GM03348 (cell line): ENCODE measurements at places on chromosomes 6 and 20.

DNA sequence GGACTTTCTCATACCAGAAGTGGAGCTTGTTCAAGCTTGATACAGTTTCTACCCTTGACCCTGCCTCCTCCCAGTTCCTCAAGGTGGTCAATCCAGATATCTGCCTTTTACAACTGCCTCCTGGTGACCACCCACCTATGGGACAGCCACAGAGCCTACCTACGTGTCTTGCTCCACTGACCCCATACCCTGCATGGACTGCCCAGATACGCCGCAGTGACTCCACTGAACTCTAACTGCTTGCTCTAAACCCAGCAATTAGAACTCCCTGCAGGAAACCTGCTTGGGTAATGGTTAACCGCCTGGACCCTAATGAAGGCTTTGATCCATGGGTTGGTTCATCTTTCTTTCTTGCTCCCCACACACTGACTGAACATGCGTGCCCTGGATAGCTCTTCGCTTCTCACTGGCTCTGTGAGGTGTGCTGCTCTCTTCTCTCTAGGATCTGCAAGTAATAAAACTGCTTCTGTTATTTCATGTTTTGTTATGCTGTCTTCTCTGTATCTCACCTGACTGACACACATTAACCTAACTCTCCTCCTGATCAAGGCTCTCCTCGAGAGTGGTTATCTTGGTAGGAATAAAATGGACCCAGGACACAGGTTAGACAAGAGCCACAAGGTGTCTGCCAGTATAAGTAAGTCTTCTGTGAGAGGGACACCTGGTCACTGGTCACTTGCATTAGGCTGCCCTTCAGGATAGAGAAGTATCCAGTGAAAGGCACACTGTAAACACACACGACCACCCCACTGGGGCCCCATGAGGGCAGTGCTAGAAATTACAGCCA lies 79.2 kb downstream of the CHD6 start:
- DNase-seq, result no peak

DNA sequence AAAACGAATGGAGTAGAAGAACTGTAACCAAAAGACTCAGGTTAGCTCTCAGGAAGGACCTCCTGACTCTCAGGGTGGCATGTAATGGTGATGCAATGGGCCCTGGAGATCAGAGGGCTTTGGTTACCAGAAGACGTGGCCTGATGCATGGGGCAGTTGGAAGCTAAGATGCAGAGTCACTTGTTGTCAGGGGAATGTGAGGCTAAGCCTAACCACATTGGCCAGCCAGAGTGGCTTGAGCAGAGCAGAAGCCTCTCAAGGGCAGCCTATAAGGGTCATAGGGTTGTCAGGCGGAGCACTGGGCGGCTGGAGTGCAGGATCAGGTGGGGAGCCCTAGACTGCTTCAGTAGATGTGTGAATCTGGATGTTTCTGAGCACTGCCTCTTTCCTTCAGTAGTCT lies 5.9 kb downstream of the CNBD2 start:
- DNase-seq, result no peak

DNA sequence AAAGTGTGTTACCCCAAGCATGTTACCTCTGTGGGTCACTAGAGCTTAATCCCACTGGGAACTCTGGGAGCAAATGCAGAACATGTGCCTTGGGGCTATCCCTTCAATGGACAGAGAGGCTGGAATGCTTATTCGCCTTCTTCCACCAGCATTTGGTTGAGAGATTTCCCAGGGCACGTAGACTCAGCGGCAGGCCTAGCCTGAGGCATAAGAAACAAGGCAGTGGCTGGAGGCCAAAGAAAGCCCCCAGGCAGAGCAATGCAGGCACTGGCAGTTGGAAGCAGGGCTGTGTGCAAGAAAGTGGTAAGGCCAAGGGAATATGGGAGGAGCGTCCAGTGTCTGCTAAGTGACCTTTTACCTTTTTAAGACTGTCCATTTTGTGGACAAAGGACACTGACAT lies 114.0 kb upstream of the FLRT3 start:
- DNase-seq, result no peak

DNA sequence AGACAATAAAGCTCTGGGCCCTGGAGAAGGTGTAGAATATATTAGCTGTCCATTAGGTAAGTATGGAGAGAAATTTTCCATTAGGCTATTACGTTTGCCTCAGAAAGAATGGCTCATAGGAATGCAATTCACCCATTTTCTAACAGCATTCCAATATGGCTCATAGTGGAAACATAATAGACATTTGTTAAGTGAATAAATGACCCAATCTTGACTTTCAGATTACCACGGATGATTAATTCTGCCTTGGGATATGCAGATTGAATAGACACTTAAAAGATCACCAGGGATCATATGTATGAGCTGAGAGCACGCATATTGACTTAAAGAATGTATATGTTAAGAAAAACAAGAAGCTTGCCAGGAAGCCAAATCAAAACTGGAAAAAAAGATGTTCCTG lies 209.1 kb upstream of the CDYL start:
- DNase-seq, result peak; percentile 62

DNA sequence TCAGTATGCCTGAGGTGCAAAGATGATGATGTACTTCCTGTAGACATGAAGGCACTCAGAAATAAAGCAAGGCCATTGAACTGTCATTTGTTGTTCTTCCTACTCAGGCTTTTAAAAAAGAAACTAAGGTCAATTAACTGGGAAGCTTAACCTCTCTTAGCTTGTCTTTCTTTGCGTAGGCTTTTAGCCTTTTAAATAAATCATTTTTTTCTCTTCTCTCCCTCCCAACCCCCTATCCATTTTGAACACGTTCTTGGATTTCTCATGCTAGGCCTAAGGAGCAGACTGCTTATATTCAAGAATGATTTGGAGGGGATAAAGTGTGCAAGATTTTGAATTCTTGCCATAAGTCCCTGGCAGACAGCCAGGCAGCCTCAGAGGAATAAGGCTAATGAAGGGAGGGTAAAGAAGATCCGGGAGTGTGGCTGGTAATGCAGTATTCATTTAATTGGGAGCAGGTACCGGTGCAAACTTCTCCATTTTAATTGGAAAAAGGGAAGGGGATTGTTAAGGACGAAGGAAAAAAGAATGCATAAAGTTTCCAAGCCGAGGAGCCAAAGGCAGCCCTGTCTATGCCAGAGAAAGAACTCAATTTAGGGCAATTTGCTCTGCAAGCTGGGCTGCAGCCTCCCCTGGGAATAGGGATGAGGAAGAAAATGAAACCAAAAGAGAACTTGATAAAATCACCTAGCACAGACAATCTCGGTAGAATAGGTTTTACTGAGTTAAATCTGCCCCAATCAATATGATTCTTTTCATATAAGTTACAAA lies 343.8 kb upstream of the MMS22L start:
- peak; percentile 23 for DNase-seq

- no peak for DNase-seq
These were observed 1.9 kb upstream of the NKAIN4 start for GRCh38 chr20:63255931-63256704.

GRCh38 chr20:48406498-48406897 lies 421.3 kb downstream of the PREX1 start:
- DNase-seq, result no peak

- no peak for DNase-seq
These were observed 195.9 kb downstream of the CDH4 start for GRCh38 chr20:61447952-61448351.

DNA sequence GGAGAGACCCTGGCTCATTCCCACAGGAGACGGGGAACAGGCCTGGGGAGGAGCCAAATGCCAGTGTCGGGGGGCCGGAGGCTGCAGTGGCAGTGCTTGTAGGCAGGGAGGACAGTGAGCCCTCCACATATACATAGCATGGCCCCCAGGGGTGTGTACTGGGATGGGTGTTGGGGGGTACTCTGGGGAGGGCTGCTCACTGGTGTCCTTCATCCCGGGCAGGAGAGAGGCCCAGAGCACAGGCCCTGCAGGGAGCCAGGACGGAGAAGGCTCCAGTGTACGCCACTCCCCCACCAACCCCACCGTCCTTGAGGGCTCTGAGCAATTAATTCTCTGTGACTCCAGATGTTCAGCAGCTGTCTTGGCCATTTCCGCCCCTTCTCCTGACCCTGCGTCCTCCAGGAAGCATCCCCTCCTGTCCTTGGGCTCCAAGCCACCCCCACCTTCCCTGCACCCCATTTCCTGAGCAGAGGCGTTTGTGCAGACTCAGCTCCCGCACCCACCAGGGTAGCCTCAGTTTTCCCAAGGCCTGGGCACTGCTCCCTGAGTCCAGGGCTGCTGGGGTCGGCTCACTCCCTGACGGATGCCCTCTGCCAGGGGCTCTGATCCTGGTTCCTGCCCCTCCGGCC lies 3.4 kb upstream of the ABHD16B start:
- DNase-seq, result no peak

- no peak for DNase-seq
These were observed 189.6 kb upstream of the PDE10A start for GRCh38 chr6:165852676-165853075.

DNA sequence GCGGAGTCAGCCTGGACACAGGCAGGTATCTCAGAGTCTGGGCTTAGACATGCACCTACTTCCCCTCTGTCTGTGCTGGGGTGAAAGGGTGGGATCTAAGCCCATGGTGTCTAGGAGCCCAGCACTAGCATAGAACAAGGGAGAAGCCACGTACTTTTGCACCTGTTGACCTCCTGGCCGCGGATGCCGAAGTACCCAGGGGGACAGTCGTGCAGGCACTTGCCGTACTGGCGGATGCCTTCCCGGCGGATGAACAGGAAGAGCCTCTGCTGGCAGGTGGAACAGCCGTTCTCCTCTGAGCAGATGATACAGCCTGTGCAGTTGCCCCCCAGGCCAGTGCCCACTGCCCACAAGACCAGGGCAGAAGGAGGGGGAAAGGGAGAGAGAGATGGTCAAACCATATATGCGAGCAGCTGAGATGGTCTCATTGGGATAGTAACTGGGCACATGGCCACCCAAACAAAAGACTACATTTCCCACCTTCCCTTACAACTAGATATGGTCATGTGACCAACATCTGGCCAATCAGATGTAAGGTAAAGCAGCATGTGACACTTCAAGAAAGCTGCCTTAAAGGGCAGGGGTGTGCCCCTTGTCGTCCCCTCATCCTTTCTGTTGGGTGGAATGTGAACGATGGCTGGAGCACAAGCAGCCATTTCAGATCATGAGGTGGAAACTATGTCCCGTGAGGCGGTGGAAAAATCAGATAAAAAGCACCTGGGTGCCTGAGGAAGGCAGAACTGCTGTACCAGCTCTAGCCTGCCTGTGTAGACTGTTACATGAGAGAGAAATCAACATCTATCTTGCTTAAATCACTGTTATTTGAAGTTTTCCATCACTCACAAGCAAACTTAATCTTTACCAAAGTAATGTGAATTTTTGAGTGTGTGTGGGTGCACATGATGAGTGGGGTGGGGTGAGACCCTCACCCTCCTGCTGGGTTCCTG lies 34.0 kb downstream of the RSPO4 start:
- DNase-seq, result no peak

- DNase-seq, result no peak
These were observed 39.0 kb downstream of the SLC23A2 start for GRCh38 chr20:4962241-4962855.

GRCh38 chr20:49557449-49557848 lies 10.5 kb downstream of the PTGIS start:
- no peak for DNase-seq

GRCh38 chr6:157332813-157333212 lies 9.5 kb upstream of the TMEM242 start:
- no peak for DNase-seq

DNA sequence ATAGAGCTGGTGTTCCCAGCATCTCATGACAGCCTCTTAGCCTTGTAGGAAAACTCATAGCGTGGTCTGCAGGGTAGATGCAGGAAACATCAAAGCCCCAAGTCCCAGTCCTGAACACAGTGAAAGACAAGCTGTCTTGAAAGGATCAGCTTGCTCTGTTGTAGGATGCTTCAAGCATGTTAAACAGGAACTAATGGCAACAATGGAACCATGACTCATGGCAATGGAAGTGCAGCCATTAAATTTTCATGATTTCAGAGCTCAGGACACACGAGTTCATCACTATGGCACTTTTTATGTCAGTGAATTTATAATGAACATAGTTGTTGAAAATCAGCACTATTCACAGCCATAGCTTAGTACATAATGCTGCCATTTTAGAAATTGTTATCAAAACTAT lies 367.7 kb downstream of the KIF16B start:
- no peak for DNase-seq

GRCh38 chr6:34281702-34282334 lies 33.0 kb upstream of the SMIM29 start:
- DNase-seq, result no peak
